ENCODE measurements at places on chromosomes 1 and 21.

GRCh38 chr1:16391411-16391810 lies 24.4 kb downstream of the SZRD1 start:
- DNase-seq, result no peak

GRCh38 chr1:201508809-201509208 lies 1.9 kb upstream of the CSRP1 start:
- DNase-seq, result no peak

GRCh38 chr1:162372159-162373071 lies 4.2 kb downstream of the SPATA46 start:
- no peak for DNase-seq

DNA sequence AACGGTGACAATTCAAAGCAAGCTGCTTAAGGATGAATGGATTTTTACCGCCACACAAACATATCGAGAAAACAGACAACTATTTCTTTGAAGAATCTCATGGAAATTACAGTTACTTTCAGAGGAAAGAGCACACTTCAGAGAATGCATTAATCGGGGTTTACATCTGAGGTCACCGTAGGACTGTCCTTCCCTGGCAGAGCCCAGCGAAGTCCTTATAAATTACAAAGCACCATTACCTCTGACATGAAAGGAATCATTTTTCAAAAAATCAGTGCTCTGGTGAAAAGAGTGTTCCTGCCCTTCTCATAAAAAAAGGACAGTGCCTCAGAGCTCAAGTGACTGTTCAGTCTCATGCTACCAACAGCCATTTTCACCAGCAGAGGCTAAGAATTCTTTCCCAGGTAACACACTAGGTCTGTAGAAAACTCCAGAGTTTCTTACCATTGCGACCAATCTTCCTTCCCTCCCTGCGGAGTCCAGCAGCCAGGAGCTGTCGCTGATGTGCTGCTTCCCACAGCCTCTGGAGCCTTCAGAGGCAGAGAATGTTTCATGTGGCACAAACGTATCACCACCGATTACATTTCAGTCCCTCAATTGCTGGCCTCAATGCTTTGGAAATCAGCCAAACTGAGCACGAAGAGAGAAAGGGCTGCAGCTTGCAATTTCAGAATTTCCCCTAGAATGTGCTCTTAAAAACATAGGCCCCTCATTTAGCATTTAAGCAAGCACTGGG lies 75.4 kb downstream of the PLD5 start:
- DNase-seq, result peak; percentile 35

- DNase-seq, result no peak
These were observed 22.8 kb upstream of the SSBP3 start for GRCh38 chr1:54428837-54429518.

DNA sequence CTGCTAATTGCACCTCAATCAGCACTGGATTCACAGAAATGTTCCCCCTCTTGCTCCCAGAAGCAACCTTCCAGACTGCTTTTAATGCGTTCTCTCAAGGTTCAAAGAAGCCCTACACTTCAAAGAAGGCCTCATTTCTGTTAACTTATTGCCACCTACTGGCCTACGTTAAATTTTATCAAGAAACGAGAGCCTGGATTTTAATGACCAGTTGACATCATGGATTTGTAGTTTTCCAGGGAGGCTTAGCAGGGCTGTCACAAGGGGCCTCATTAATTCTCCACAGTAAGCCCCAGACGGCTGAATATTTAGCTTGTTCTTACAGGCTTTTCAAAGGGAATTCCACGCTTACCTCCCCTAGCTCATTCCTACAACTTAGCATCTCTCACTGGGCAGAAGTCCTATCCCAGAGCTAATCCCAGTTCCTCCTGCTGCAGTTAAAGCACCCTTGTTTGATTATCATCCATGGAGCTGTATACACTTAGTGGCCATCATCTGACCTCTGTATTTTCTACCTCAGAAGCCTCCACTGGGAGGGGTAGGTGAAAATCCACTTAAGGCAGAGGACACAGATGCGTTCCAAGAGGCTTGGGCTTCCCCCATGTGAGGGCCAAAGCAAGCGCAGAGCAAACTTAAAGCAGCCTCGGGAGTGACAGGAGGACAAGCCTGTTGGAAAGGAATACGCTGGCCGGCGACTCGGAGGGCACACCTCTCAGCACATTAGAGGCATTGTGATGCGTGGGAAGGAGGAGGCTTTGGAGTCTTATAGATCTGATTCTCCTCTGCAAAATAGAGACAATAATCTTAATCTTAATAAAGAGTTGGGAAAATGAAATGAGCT lies 32.2 kb upstream of the CYP4X1 start:
- no peak for DNase-seq

Data from NCI-H1092 (cell line).